Stimulated activated effector memory CD8-positive, alpha-beta T cell treated with anti-CD3 and anti-CD28 coated beads, Interleukin-12 subunit alpha, Interleukin-12 subunit beta, amount 100 ng/mL, for 72 hours (primary cell): ENCODE measurements at places on chromosomes 5 and 9.

- no peak for DNase-seq
Measured at GRCh38 chr9:19577411-19577810, 168.6 kb downstream of the ACER2 start.

GRCh38 chr5:643811-644271 is 31.7 kb downstream of the CEP72 start:
- no peak for DNase-seq

DNA sequence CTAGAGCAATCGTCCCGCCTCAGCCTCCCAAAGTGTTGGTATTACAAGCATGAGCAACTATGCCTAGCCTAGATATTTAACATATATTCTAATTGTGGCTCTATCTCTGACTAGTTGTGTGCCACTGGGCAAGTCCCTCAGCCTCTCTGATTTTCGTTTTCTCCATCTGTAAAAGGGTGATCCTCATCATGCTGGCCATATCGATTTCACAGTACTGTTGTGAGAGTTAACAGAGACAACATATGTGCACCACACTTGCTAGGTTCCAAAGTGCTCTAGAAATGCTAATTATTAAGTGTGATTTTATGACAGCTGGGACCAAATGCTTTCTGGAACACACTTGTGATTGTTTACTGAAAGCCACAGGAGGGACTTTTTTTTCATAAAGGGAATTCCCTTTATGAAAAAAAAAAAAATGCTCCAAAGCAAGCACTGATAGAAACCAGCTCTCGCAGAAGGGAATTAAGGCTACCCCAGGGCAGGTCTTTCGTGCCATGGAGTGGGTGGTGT is 78.5 kb upstream of the EPB41L4B start:
- DNase-seq = no peak

DNA sequence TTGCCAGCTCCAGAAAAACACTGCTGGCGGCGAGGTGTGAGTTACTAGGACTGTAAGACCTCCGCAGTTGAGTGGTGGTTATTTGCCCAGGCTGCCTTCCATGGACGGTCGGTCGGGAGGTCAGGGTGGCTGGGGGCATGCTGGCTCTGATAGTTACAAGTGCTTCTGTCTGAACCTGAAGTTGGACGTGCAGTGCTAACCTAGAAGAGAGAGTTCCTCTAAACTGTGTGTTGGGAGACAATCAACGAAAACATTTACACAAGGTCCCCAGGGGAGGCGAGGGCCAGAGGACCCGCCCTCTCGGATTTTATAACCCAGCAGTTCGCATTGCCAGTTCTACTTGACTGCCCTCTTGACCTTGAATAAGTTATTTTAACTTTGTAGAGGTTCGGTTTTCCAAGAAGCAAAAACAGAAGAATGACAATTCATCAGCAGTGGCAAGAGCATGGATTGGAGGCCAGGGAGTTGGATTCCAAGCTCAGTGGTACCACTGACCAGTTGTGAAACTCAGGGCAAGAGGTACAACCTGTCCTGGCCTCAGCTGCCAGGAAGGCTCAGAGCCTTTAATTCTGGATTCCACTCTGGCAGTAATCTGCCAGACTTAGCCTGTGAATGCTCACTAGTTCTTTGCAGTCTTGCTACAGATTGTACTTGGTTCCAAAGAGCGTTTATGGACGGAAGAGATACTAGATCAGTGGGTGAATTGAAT is 28.7 kb upstream of the PDE8B start:
- no peak for DNase-seq

- DNase-seq = no peak
Measured at GRCh38 chr9:71036501-71036900, 84.9 kb downstream of the TRPM3 start.

DNA sequence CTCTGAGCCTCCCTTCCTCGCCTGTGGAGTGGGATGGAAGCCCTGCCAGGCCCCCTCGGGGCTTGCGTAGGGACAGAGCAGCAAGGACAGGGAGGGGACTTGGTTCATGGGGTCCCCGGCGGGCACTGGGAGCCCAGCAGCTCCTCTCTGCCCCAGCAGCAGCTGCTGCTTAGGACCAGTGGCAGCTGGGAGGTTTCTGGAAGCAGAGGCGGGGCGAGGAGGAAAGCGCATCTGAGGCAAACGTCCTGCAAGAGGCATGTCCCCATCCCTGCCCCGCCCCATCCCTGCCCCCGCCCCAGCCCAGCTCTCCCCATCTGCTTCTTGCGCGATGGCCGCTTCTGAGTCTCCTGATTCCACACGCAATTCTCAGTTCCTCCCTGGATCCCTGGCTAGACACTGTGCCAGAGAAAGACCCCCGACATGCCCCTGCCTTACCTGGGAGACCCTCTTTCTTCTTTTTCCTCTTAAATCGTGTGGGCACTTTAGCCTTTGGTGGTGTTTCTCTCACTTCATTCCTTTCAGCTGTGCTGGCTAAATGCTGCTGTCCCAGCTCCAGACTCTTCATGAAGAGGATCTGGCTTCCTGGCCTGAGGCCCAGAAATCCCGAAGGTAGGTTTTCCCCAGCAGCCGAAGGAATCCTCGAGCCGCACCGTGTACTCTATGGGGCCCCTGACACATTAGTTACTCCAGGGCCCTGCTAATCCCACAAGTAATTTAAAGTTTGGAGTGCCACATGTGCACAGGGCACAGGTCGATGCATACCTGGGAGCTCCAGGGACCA is 4.4 kb upstream of the OR2S2 start:
- no peak for DNase-seq

DNA sequence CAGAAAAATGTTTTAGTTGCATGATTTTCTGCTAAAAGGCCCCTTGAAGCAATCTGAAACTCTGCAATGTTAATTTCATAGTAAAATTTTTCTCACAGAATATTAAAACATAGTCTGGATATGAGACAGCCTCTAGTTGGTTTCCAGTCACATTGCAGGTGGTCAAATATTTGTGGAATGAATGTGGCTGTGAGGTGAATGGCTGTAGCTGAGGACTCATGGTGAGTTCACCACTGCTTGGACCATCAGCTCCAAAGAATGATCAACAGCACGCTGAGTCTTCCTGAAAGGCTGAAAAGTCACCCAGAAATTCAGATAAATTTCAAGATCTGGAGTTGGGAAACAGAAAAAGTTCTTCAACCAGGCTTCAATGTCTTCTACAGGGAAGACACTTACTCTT is 79.8 kb downstream of the MAT2B start:
- no peak for DNase-seq

DNA sequence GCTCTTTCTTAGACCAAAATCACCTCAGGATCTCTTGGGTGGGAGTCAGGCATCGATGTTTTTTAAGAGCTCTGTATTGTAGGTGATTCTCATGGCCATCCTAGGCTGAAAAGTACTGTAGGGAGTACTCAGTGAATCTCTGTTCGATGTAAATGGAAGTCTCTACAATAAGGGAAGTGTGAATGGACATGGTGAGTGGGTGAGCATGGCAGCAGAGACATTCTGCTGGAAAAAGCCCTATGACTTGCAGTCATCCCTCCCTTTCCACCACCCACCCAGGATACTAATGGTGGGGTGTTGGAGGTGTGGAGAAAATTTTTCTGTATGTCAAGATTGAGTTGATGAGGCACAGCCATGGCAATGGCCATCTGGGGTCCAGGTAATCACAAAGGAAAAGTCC is 30.9 kb downstream of the ZNF366 start:
- no peak for DNase-seq

DNA sequence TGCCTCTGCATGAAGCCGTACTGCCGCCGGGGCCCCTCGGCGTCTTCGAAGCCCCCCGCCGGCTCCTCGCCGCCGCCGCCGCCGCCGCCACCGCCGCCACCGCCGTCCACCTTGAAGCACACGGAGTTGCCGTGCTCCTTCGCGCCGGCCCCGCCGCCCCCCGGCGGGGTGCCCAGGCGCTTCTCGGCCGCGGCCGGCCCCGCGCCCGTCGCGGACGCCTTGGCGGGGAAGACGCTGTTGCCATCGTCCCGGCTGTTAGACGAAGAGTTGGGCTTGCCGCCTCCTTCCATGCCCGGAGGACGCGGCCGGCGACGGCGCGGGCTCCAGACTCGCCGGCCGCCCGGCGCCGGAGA is 400 bp downstream of the HCN1 start:
- DNase-seq = no peak

GRCh38 chr5:61866930-61867329 is 439.1 kb upstream of the KIF2A start:
- no peak for DNase-seq

DNA sequence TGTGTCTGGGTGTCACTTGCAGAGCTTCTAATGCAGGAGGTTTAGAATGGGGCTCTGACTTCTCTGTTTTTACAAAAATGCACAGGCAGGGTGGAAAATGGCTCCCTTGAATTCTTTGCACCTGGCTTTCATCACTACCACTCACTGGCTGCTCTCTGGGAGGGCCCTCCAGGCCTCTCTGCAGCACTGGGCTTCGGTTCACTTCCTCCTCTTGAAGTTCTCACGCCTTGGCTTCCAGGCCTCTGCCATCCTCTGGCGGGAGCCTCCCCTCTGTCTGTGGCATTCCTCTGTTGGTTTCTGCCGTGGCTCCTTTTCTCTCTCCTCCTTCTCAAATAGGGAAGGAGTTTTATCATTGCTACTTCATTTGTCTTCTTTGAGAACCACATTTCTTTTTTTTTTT is 2.8 kb upstream of the PRLR start:
- no peak for DNase-seq

DNA sequence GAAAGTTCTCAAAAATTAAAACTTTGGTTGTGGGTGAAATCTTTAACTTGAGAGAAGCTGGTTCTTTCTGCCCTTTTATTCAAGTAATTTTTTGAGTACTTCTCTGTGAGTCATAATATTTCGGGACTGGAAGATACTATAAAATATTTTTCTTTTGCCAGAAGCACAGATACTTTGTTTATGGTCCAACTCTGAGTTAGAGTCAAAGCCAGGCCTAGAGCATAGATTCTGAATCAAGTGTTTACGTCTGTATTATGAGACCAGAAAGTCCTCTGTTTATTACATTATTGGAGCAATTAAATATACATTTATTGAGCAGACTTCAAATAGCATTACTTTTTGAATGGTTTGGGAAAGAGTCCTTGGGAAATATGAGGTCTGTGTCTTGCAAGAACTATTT is 187.9 kb downstream of the FER start:
- DNase-seq = no peak

- no peak for DNase-seq
Measured at GRCh38 chr5:1476181-1476966, 31.1 kb upstream of the SLC6A3 start.

DNA sequence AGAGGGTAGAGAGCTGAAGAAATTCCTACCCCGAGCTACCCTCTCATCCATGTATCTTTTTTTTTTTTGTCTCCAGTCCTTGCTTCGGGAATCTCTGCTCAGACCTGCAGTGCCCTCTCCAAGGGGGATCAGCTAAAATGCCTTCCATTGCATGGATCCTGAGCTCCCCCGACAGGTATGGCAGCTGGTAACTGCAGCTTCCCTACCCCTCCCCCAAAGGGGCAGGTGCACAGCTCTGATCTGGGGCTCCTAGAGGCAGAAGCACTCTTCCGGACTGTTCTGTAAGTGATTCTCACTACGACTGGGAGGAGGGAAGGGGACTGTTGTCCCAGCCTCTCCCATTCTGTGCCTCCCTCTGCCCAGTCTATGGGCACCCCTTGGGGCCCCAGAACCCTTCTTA is 169.6 kb downstream of the MELK start:
- DNase-seq = no peak

DNA sequence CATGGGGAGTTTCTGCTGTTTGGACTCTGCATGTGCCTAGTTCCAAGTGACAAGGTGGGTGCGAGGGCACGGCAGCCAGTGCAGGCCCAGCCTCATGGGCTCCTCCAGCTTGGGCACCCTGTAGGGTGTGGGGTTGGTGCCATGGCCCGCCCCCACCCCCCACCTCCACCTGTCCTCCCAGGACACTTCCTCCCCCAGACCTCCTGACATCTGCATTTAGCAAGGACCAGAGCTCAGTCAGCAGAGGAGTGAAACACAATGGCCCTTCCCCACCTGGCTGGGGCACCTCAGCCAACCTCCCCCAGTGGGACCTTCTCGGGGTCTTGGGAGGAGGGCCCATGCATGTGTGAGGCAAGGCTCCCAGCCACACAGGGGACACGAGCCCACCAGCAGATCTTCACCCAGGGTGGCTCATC is 1.9 kb upstream of the NKD2 start:
- DNase-seq = peak; percentile 43

- DNase-seq = no peak
Measured at GRCh38 chr9:92426501-92427145, 2.4 kb upstream of the OMD start.

DNA sequence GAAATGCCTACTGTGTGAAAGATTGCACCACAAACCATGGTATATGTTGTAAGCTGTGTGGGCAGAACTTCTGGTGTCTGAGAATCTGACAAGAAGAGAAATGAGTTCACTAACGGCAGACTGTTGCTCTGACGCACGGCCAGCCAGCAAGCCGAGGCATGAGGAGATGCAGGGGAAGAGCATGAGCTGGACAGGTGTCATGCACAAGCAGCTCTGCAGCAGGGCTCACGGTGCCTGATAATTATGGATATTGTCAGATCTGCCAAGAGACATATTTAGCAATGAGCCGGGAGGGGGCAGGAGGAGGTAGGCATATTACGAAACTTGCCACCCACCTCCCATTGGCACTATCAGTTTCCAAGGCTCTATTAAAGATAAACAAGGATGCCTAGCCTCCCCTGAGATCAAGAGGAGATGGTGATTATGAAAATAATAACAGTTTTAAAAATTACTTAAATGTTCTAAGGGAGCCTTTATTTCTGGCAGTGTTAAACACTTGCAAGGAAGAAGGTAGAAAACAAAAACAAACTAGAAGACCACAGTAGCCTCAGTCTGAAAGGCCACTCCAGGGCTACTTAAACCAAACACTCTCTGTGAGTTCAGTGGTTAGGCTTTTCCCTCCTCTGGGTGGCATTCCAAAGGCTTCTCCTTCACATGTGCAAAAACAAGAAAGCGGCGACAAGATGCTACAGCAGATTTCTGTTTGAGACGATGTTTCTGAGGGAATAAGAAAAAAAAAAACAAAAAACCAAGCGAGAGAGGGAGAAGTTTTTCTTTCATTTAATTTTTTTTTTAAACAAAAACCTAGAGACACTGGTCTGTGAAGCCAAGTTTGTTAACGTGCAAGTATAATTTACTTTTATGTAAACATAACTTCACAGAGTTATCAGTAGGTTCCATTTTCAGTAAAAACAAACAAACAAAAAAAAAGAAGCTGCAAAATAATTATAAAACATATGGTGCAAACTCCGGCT is 339.5 kb downstream of the BNC2 start:
- DNase-seq = no peak

DNA sequence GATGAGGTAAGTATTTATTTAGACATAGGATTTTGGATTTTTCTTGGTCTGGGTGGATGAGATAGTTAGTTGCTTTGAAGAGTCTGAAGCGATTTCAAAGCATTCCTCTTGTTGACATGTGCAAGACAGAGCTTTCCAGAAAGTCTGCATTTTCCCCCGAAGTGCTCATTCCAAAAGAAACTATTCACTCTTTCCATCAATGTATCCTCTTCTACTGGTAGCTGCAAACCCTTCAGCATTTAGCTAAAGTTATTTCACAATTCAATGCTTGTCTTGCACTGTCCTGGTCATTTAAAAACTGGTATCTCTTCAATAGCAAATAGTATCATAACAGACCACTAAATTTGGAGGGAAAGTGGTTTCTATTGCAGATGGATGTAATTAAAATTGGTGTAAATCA is 13.0 kb downstream of the NREP start:
- no peak for DNase-seq
